Uterus (tissue), 4 donors: ENCODE measurements at places on chromosomes 13 and 19.
A peak's percentile ranks its signal among the peaks of the same experiment; 100 is the strongest.

DNA sequence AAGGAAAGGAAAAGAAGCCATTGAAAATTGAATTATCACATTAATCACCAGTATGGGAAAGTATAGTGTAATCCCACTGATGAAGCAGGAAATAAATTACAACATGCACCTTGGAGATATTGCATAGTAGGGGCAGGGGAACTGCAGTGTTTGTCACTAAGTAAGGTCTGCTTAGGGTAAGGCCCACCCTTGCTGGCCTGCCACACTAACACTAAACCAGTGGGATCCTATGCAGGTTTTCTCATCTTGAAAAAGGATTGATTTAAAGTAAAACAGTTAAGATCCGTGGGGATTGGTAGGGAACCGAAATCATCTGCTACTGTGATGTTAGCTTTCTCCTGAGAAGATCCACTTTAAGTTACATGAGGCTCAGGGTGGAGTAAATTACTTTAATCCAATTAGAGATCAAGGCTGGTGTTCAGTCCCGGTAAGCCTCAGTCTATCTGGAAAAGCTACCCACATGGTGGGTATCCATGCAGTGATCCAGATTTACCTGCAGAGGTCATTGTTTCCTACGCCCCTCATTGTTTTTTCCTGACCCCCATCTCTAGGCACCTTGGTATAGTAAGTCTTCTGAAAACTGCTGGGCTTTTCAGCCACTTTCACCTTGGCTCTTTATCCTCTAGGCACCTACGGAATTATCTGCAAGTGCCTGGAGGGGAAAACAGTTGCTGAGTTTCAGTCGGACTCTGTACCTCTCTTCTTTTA is 1014.9 kb upstream of the ATXN8OS start:
- DNase-seq = no peak

DNA sequence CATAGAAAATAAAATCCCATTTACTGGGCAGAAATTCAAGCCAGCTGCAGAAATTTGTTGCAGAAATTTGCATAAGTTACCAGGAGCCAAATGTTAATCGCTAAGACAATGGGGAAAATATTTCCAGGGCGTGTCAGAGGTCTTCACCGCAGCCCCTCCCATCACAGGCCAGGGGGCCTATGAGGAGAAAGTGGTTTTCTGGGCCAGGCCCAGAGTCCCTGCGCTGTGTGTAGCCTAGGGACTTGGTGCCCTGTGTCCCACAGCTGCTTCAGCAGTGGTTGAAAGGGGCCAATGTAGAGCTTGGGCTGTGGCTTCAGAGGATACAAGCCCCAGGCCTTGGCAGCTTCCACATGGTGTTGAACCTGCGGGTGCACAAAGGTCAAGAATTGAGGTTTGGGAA is 278.9 kb upstream of the PCDH9 start:
- DNase-seq = no peak

- no peak for DNase-seq
Observed at GRCh38 chr13:108850691-108851090, 221.3 kb downstream of the MYO16 start.

DNA sequence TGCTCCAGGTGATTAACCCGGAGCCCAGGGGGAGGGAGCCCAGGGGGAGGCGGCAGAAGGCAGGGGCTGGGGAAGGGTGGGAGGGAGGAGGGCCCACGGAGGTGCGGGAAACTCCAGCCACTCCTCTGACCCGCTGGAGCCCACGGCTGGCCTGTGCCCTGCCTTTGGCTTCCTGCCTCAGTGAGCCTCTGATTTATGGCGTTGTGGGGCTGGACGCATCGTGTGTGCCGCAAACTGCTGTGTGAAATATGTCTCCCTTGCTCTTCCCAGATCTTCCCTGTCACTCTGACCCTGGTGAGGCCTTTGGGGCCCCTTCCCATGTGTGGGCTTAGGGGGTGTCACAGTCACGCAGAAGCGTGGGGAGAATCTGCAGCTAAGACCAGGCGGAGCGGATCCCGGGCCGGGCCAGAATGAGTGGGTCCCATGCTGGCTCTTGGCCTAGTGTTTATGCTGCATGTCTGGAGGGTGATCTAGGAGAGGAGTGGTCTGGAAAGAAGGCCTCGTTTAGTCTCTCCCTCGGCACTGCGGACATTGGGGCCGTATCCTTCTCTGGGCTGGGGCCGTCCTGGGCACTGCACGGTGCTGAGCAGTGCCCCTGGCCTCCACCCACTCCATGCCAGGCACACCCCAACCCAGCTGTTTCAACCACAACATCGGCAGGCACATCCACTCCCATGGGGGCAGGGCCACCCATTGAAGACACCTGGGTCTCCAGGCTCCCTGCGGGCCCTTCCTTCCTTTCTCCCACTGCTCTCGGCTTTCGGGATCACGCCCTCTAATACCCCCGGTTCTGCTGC is 123.0 kb downstream of the KDM4B start:
- DNase-seq = peak; percentile 73

- no peak for DNase-seq
Observed at GRCh38 chr19:48745208-48745995, 1.3 kb downstream of the IZUMO1 start.

- DNase-seq = no peak
Observed at GRCh38 chr13:99980824-99981734, 505 bp upstream of the ZIC2 start.

GRCh38 chr13:21359855-21360254 is 99.2 kb downstream of the ZDHHC20 start:
- DNase-seq = no peak

- no peak for DNase-seq
Observed at GRCh38 chr19:3535563-3535965, 3.4 kb upstream of the TEKTIP1 start.

DNA sequence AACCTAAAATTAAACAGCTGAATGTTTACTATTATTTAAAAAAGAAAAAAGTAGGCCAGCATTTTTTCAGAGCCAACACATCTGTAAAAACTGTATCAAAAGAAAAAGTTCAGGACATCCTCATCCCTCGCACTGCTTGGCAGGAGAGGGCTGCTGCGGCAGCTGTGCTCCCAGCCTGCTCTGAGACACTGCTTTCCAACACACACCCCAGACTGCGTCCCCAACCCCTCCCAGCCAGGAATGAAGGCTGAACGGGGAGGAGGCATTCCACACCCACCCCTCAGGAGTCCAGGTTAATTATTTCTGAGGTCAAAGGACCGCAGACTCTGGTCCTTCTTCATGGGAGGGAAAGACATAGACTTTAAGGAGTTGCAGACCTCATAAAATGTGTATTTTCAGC is 43.1 kb downstream of the COL4A1 start:
- peak; percentile 79 for DNase-seq

- DNase-seq = no peak
Observed at GRCh38 chr13:30985637-30986205, 53.3 kb downstream of the TEX26 start.

- no peak for DNase-seq
Observed at GRCh38 chr13:108920137-108920536, 290.7 kb downstream of the MYO16 start.

DNA sequence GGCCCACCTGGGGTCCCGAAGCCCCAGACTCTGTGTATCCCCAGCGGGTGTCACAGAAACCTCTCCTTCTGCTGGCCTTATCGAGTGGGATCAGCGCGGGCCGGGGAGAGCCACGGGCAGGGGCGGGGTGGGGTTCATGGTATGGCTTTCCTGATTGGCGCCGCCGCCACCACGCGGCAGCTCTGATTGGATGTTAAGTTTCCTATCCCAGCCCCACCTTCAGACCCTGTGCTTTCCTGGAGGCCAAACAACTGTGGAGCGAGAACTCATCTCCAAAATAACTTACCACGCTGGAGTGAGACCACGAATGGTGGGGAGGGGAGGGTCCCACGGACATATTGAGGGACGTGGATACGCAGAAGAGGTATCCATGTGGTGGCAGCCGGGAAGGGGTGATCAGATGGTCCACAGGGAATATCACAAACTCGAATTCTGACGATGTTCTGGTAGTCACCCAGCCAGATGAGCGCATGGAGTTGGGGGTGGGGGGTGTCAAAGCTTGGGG is 1.0 kb upstream of the ICAM5 start:
- no peak for DNase-seq

DNA sequence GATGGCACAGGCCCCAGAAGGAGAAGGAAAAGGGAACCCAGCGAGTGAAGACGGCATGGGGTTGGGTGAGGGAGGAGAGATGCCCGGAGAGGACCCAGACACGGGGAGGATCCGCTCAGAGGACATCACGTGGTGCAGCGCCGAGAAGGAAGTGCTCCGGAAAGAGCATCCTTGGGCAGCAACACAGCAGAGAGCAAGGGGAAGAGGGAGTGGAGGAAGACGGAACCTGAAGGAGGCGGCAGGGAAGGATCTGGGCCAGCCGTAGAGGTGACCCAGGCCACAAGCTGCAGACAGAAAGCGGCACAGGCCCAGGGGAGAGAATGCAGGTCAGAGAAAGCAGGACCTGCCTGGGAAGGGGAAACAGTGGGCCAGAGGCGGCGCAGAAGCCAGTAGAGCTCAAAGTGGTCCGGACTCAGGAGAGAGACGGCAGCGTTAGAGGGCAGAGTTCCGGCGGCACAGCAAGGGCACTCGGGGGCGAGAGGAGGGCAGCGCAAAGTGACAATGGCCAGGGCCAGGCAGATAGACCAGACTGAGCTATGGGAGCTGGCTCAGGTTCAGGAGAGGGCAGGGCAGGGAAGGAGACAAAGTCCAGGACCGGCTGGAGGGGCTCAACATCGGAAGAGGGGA is 1.1 kb downstream of the PPP1R12C start:
- peak; percentile 72 for DNase-seq

DNA sequence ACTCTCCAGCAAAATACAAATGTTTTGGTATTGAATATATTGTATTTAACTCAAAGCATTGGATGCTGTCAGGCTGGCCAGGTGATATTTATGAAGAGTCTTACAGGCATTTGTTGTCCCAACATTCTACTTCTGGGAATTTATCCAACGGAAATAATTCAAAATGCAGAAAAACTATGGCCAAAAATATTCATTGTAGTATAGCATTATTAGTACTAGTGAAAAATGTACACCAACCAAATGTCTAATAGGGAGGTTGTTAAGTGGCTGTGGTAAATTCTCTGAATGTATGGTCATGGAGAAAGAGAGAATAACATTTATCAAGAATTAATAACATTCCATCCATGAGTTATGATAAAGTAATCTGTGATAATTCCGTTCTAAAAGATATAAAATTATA is 38.6 kb upstream of the GAS6 start:
- DNase-seq = no peak

- no peak for DNase-seq
Observed at GRCh38 chr13:24232037-24232436, 71.5 kb downstream of the SPATA13 start.

- DNase-seq = no peak
Observed at GRCh38 chr19:29704562-29705558, 10.2 kb downstream of the C19orf12 start.

- DNase-seq = no peak
Observed at GRCh38 chr19:57682226-57682766, 519 bp downstream of the ZNF551 start.

- no peak for DNase-seq
Observed at GRCh38 chr13:39284801-39285388, 246.6 kb downstream of the NHLRC3 start.

DNA sequence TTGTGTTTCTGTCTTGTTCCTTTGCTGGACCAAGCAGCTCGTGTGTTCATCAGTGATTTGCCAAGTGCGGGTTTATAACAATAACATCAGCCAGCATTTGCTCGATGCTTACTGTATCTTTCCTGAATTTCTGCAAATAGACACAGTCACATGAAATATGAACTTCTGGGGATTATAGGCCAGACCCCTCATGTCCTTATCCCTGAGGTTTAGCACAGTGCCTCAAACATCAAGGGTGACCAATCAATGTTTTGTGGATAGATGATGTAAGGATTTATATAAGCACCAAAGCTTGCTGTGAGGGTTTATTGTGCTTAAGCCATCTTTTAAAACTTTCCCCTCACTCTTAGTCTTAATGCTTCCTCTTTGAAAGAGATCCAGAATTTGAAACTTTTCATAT is 323.9 kb downstream of the SLC7A1 start:
- no peak for DNase-seq

- DNase-seq = no peak
Observed at GRCh38 chr13:100290165-100290801, 201.4 kb downstream of the PCCA start.

- DNase-seq = no peak
Observed at GRCh38 chr19:19226204-19226603, 14.4 kb downstream of the NCAN start.

- no peak for DNase-seq
Observed at GRCh38 chr13:46687810-46688209, 109.2 kb downstream of the ESD start.

DNA sequence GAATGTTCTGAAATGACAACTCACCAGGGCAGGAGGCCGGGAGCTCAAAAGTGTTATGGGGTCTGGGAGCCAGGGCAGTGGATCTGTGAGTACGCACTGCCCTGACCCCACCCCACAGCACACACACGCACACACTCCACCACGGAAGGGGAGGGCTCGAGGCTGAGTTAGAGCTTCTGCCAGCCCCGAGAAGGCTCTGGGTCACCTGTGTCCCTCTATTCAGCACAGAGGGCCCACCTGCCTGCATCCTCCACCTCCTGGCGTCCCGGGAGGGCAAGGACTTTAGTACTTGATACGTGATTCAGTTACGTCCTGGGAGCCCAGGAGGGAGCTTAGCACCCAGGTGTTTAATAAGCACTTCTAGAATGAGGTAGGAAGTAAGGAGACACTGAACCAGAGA is 190.0 kb upstream of the GPR12 start:
- no peak for DNase-seq

GRCh38 chr19:3087769-3088168 is 6.4 kb upstream of the GNA11 start:
- DNase-seq = no peak

DNA sequence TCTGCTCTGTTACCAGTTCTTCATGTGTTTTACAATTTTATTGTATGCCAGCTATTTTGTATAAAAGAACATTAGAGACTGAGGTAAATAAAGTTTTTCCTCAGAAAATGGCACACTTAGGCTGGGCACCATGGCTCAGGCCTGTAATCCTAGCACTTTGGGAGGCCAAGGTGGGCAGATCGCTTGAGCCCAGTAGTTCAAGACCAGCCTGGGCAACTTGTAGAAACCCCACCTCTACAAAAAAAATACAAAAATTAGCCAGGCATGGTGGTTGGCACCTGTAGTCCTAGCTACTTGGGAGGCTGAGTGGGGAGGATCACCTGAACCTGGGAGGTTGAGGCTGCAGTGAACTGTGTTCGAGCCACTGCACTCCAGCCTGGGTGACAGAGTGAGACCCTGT is 32.0 kb downstream of the CCDC8 start:
- no peak for DNase-seq

GRCh38 chr13:91356919-91357612 is 9.6 kb downstream of the MIR17HG start:
- DNase-seq = no peak

GRCh38 chr19:38006361-38007045 is 99.5 kb downstream of the SIPA1L3 start:
- DNase-seq = no peak

GRCh38 chr19:53977429-53977990 is 13.9 kb upstream of the CACNG6 start:
- peak; percentile 68 for DNase-seq
